Stimulated activated CD8-positive, alpha-beta memory T cell treated with anti-CD3 and anti-CD28 coated beads, Interleukin-4, amount 100 ng/mL, for 48 hours (primary cell): ENCODE measurements at places on chromosomes 13 and 19.
A peak's percentile ranks its signal among the peaks of the same experiment; 100 is the strongest.

DNA sequence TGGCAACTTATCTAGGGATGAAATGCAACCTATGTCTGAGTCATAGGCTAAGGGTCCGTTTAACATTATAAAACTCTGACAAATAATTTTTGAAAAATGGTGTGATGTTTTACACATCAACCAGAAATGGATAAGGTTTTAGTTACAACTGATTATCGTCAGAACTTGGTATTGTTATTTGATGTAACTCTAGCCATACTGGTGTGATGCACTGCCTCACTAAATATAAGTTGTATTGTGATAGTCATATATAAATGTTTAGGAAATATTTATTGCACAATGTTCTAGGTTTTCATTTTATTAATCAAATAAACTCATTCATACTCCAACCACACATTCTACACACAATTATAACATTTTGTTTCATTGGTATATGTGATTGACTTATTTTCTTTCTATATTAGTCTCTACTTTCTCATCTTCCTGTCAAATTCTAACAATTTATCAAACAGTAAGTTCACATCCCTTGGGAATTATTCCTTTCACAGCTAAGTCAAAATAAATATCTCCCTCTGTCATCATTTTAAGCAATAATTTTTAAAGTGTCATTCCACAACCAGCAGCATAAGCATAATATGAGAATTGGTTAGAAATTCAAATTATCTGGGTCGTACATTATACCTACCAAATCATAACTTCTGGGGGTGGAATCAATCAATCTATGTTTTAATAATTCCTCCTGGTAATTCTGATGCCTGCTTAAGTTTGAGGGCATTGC is 873.9 kb downstream of the SLITRK1 start:
- DNase-seq, result no peak

DNA sequence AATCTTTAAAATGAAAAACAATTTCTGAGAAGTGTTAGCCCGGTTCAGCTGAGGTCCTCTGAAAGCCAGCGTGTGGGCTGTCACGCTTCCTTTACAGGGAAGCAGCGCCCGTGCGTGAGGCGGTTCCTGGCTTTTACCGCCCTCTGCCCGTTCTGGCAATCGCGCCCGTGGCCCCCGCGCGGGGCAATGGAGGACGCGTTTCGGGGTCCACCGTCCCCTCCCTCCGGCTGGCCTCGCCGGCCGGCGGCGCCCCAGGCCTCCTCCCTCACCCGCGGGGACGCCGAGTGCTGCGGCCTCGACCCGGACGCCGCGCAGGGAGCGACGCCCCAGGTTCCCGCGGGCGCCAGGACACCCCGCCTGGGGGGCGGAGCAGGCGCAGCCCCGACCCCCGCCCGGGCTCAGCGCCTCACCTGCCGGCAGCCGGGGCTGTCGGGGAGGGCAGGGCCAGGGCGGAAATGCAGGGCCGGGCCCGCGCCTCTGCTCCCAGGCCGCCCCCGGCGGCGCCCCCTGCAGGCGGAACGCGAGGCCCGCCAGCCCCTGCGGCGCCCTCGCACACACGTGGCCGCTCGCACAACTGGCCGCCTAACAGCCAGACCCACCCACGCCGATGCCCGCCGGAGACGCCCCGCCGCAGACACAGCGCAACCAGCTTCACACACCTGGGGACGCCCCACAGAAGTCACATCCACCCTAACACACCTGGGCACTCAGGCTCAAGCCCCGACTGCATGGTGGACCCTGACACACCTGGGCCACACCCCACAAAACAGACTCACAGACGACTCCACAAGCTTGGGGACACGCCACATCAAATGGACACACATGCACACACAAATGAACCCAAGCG is at the start of gene GGACT:
Gene GGACT (minus strand): TSS at position 459 of the 847 bp plus-strand sequence. CDS start 56,198 bp downstream, outside the sequence.
- DNase-seq, result peak; percentile 91

DNA sequence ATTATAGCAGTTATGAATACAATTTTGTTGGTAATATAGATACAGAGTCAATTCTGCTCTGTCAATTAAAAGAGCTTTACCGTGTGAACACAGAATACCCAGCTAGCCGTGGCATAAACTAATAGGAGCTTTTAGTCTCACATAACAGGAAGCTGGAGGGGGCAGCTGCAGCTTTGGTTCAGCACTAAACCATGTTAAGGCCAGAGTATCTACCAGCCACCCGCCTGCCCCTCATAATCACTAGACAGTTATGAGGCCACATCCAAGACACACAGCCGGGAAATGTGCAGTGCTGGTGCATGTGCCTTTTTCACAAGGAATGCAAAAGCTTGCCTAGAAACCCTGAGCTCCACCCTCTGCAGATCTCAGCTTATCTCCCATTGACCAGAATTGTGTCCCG is 62.3 kb downstream of the SGCG start:
- no peak for DNase-seq

DNA sequence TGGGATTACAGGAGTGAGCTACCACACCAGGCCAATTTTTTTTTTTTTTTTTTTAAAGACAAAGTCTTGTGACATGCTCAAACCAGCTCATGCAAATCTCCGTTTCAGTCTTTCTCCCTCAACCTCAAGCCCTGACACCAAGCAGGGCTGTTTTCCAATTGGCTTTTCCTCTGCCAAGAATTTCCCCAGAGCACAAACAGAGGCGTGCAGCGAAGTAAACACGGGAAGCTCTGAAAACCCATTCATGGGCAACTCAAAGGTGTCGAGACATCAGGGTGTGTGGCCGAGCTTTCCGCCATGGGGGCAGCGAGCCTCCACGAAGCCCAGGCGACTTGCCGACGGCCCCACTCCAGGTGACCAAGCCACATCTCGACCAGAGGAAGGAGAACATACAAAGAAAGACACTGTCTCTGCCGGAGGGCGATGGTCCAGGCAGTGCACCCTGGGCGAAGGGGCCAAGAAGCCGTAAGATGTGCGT is 70.0 kb downstream of the INSR start:
- DNase-seq, result no peak

DNA sequence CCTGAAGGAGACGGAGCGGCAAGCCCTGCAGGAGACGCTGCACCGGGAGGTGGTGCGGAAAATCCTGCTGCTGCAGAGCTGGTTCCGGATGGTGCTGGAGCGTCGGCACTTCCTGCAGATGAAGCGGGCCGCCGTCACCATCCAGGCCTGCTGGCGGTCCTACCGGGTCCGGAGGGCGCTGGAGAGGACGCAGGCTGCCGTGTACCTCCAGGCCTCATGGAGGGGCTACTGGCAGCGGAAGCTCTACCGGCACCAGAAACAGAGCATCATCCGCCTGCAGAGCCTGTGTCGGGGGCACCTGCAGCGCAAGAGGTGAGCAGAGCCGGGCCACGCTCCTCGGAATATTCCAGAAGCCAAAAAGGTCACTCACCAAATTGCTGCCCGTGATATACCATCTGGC is 22.4 kb upstream of the USE1 start:
- no peak for DNase-seq

DNA sequence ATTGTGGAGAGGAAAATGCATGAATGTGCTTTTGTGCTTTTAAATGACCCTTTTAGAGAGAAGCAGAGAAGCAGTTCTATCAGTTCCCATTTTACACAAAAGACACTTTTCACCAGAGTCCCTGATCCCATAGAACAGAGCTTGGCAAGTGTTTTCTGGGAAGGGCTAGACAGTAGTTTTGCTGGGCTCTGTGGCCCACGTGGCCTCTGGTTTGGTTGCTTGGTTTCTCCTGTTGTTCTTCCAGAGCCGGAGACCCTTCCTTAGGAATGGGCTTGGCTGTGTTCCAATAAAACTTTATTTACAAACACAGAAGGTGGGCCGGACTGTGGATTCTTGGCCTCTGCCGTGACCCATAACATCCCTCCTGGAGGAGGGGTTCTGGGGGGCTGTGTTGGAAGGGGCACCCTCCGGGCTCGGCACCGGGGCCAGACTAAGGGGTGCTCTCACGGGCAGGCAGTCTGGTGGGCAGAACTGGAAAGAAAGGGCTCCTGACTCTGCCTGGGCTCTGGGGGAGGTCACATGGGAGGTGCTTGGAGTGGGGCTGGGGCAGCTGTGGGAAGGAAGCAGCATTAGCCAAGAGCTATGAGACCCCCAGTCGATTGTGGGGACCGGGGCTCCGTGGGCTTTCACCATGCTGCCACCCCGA is 3.2 kb downstream of the SPPL2B start:
- DNase-seq, result no peak

DNA sequence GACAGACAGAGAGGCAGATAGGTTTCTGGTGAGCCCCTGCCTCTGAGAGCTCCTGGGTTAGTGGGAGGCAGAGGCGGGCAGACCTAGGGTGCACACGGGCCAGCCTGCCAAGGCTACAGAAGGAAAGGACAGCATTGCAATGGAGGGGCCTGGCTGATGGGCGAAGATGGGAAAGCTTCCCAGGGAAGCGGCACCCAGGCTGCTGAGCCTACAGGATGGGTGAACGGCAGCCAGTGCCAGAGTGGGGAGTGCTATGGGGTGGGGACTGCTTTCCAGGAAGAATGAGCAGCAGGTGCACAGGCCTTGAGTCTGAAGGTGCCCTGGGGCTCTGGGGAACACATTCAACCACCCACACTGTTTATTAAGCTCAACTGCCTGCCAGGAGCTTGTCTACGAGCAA is 702 bp upstream of the MAG start:
- DNase-seq, result no peak

DNA sequence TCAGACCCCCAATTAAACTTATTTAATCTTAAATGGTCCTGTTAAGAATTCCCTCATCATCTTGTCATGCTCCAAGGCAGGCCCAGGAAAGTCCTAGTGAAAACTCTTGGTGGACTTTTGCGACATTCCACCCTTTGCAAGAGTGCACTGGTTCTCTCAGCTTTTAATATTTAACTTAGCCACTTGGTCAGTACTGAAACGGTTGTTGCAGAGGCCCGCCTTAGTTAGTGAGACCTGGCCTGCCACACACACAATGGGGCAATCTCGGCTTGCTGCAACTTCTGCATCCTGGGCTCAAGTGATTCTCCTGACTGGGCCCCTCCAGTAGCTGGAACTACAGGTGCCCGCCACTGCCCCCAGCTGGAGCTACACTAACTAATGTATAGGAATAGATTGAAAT is 1366.0 kb downstream of the UQCRFS1 start:
- DNase-seq, result no peak

DNA sequence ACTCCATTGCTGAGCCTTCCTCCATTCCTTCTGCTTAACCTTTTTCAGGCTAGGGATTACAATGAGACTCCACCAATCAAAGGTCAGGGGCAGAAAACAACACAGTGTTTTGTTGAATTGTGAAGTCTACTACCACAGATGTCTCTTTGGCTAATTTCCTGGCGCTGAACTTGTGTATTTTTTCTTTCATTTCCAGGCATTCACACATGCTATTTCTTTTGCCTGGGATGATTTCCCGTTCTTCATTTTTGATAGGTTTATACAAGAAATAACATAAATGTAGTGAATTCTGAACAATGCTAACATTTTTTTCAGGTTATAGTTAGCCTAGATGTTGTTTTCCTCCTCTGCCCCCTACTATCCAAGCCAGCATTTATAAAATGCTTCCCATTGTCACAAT is 64.3 kb downstream of the OLFM4 start:
- DNase-seq, result no peak

- no peak for DNase-seq
These were observed 192.6 kb upstream of the UBL3 start for GRCh38 chr13:30042891-30043630.

GRCh38 chr19:32997716-32998355 is 25.8 kb downstream of the FAAP24 start:
- no peak for DNase-seq

DNA sequence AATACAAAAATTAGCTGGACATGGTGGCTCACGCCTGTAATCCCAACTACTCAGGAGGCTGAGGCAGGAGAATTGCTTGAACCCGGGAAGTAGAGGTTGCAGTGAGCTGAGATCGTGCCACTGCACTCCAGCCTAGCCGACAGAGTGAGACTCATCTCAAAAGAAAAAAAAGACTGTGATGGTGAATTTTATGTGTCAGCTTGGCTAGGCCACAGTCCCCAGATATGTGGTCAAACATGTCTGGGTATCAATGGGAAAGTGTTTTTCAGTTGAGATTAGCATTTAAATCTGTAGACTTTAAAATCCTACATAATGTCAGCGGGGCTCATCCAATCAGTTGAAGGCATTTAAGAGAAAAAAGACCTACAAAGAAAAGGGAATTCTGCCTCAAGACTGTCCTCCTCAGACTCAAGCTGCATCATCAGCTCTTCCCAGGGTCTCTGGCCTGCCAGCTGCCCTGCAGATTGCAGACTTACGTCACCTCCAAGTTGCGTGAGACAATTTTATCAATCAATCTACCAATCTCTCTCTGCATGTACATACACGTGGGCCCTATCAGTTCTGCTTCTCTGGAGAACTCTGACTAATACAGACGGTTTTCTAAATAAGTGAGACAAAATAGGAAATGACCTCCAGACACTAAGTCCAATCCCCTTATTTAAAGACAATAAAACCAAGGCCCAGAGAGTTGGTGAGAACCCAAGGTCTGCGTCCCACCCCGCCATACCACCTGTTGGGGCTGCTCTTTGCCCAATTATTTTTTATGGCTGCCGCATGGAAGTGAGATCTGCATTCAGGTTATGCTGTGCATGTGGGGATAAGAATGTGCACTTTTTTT is 99.2 kb downstream of the ABCC4 start:
- no peak for DNase-seq

- peak; percentile 34 for DNase-seq
These were observed 61.1 kb upstream of the FAM216B start for GRCh38 chr13:42720113-42720857.

GRCh38 chr13:98650396-98651107 is 73.6 kb upstream of the STK24 start:
- DNase-seq, result no peak
